CD4-positive, alpha-beta T cell (primary cell): ENCODE measurements at places on chromosomes 2 and 18. TPM values are rescaled to one million over a fixed set of nuclear protein-coding genes. Genes with fewer than 3 reads are reported as not detected.

GRCh38 chr2:111708476-111709180 lies 175.4 kb downstream of the ANAPC1 start:
- H3K4me1 ChIP-seq = peaks cover 20% of the 10 kb centered on the region
- no peaks in the 10 kb centered on the region for H3K27me3 ChIP-seq

DNA sequence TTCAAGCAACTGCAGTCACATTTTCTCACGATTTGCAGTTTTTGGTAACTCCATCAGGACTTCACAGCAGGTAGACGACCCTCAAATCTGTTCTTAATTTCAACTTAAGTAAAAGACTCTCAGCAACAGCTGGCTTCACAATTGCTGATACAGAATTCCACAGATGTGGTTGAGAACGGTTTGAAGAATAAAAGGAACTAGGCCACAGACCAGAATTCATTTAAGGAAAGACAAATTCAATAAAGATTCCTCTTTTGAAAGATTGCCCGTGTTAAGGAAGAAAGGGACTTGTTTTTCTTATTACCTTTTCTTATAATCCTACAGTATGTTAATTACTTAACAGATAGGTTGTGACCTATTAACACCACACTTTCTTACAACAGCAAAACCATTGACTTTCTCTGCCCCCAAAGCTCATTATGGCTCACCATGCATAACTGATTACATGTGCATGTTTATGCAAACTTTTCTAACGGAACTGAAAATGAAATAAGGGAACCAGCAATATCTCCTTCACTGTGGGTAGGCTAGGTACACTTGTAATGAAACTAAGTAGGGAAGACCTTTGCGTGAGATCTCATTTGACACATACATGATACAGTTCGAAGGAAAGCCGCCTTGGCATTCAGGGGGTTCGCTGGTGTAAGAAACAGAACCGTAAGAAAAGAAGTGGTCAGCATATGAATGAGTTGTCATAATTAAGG lies 4.7 kb upstream of the ZNF516 start:
- no peak overlapping the region for H3K4me3 ChIP-seq
- peaks cover 5% of the 10 kb centered on the region for H3K27me3 ChIP-seq
- no peak for DNase-seq
- H3K36me3 ChIP-seq = no peaks in the 10 kb centered on the region

DNA sequence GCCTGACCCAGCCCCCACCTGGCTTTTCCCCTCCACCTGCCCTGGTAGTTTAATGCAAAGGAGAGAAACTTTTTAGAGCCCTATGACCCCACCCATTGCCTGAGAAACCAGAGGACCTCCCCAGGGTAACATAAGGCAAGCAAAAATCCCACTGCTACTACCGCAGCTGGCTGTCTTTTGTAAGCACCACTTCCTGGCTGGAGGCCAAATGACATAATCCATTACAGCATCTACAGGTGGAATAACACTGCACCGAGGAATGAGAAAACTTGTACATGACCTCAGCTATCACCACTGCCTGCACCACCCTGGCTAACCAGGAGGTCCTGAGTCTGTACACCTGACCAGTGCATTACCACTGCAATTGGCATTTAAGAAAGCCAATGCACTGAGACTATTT lies 149.6 kb upstream of the GALNT5 start:
- H3K27ac ChIP-seq = no peak overlapping the region
- H3K4me3 ChIP-seq = no peak overlapping the region
- no peaks in the 10 kb centered on the region for H3K36me3 ChIP-seq
- DNase-seq = no peak
- no peaks in the 10 kb centered on the region for H3K4me1 ChIP-seq

DNA sequence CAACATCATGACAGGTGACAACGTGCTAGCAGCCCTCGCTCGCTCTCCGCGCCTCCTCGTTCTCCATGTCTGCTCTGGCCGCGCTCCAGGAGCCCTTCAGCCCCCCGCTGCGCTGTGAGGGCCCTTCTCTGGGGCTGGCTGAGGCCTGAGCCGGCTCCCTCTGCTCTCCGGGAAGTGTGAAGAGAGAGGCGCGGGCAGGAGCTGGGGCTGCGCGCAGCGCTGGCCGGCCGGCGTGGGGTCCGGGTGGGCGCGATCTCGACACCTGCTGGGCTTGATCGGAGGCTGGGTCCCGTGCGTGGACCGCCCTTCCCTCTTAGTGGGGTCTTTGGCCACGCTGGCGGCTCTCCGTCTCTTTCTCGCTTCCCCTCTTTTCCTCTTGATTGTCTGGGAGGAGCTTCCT lies 195.5 kb downstream of the ANKRD30BL start:
- H3K27me3 ChIP-seq = no peaks in the 10 kb centered on the region
- H3K36me3 ChIP-seq = no peaks in the 10 kb centered on the region
- no peak overlapping the region for H3K4me3 ChIP-seq
- H3K4me1 ChIP-seq = no peaks in the 10 kb centered on the region
- no peak for DNase-seq

- DNase-seq = no peak
- no peaks in the 10 kb centered on the region for H3K27me3 ChIP-seq
- no peaks in the 10 kb centered on the region for H3K36me3 ChIP-seq
- peaks cover 30% of the 10 kb centered on the region for H3K4me1 ChIP-seq
- no peak overlapping the region for H3K27ac ChIP-seq
- H3K4me3 ChIP-seq = no peak overlapping the region
These were observed 204.6 kb downstream of the SH3RF3 start for GRCh38 chr2:109333414-109334210.

- H3K27me3 ChIP-seq = peaks cover 4% of the 10 kb centered on the region
- no peak for DNase-seq
- no peak overlapping the region for H3K4me3 ChIP-seq
- no peaks in the 10 kb centered on the region for H3K36me3 ChIP-seq
These were observed 71.8 kb upstream of the SEC11C start for GRCh38 chr18:59067873-59068272.

DNA sequence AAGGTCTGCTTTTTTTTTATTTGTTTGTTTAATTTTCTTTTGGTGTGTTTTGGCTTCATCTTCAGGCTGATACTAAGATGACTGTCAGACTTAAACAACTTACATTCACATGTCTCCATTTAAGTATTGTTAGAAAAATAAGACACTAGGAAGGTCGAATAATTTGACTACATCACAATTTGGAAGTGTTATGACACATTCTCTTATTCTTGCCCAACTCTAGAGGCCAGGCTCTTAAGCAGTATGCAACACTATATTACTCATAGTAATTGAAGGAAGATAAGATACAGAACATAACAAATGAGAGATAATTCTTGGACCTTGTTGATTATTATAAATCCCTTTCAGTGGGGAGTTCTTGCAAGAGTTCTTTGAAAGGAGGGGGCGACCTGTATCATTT lies 295.3 kb upstream of the COL3A1 start:
- no peaks in the 10 kb centered on the region for H3K27me3 ChIP-seq
- no peaks in the 10 kb centered on the region for H3K36me3 ChIP-seq
- no peak overlapping the region for H3K4me3 ChIP-seq
- H3K27ac ChIP-seq = no peak overlapping the region

DNA sequence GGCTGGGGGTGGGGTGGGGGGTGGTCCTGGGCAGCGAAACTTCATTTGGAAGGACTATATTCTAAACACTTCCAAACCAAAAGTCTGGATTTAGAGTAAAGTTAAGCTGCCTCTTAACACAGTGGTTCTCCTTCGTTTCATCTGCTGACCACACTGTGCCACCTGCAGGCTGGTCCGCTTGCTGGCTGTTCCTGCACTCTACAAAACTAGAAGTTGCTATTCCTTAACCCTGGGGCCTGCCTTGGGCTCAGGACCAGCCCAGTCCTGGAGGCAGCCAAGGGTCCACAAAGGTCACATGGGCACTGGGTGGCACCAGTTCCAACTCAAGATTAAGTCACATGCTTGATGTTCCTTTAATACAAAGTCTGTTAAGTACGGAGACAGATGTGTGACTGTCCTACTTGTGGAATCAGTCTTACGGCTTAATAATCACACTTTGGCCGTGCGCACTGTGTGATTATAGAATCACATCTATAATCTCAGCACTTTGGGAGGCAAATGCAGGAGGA lies 195.4 kb downstream of the FAM210A start:
- peaks cover 14% of the 10 kb centered on the region for H3K36me3 ChIP-seq
- no peak overlapping the region for H3K27ac ChIP-seq
- H3K4me1 ChIP-seq = peaks cover 9% of the 10 kb centered on the region
- H3K4me3 ChIP-seq = no peak overlapping the region
- no peak for DNase-seq

The DSEL gene
- 0.52 TPM for total RNA-seq

The HOXD4 gene
- total RNA-seq = not detected

The INSIG2 gene
- 7.3 TPM for total RNA-seq
